ENCODE measurements at places on chromosomes 3 and 15.

- no peak for DNase-seq
These were observed 7.0 kb upstream of the HHATL start for GRCh38 chr3:42709621-42710020.

DNA sequence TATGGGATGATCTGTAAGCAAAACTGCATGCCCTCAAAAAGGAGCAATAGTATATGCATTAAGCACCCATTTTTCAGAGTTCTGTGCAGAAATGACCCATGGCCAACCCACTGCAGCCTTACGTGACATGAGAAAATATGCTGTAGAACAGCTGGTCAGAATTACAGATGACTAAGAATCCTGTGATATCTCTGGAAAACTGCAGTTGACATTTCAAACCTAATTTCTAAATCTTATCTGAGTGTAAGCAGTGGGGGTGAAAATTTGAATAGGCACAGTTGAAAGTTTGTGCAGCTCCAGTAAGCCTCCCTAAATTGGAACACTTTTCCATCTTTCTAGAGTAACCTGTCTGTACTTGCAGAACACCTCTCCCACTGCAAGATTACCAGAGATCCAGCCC, 28.7 kb upstream of the COL6A6 start:
- DNase-seq, result peak; percentile 59

DNA sequence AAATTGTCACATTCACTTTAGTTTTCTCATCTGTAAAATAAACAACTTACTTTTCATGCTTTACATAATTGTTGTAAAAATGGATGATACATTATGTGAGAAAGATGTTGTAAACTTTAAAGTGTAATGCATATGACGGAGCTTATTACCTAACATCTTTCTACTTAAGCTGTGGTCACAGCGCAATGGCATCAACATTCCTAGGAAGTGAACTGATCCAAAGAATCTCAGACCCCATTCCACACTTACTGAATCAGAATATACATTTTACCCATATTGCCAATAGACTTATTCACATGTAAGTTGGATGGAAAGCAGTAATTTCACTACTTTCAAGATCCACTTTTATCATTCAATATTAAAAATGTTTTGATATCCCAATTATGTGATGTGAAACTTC, 497.5 kb downstream of the FGF12 start:
- no peak for DNase-seq

DNA sequence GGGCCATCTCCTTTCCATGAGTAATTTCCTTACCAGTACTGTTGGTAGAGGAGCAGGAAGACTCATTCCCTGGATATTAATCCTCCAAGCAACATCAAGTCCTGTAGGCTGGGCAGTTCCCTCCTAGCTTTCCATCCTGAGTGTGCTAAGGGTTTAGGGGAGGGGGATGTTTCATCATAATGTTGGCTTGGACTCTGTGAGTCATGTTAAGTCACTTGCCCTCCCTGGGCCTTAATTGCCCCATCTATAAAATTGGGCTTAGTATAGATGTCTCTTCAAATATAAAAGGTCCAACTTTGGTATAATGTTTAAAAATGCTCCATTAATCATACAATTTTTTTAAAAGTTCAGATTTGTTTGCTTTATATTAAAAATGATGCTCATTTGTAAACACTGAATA, 52.7 kb downstream of the TLE3 start:
- no peak for DNase-seq

GRCh38 chr3:194606941-194607340, 26.3 kb downstream of the TMEM44 start:
- DNase-seq, result no peak

GRCh38 chr3:107117922-107118536, 259.2 kb upstream of the CCDC54 start:
- DNase-seq, result peak; percentile 85

GRCh38 chr15:74958320-74958907, 1.8 kb upstream of the RPP25 start:
- DNase-seq, result peak; percentile 81

DNA sequence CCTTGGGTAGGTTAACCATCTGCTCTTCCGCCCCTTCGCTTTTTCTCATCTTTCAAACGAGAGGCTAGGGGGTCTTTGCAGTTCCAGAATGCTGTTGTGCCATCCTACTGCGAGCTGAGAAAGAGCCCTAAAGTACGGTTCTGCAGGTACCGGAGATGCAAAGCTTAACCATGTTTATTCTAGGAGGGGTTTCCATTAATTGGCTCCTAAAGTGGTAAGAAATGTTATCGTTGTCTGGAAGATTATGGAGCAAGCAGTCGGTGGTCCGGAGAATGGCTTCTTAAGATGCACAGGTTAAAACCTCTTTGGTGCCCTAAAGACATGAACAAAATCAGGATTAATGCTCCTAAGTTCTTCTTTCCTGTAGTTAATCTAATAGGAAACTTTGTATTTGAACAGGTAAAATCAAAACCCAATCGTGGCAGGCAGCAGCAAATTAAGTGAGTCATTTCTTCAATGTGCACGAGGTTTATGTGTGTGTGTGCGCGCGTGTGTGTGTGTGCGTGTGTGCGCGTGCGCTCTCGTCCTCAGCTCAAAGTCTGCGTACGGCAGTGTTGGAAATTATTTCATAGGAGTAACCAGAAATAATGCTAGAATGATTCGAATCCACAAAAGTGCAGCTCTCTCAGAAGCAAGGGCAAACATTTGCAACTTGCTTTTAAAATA, 772 bp downstream of the FAM81A start:
- no peak for DNase-seq

DNA sequence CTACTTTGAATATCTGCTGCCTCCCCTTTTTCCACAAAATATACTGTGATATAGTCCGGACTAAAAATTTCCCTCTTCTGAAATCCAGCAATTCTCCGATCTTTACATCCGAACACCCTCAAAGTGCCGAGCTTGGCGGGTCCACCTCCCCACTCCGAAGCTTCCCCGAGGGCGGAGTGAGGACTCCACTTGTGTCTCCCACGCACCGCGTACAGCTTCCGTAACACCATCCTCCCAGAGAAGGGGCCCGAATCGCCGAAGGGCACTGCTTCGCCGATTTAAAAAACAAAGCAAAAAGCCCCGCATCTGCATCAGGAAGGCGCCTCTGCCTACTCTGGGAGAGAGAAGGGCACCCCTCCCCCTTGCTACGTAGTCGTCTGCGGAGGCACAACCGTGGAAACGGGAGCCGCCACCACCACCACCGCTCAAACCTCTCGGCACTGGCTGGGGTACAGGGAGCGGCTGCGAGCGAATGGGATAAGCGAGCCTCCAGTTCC, 551 bp downstream of the NCBP2 start:
- peak; percentile 62 for DNase-seq

DNA sequence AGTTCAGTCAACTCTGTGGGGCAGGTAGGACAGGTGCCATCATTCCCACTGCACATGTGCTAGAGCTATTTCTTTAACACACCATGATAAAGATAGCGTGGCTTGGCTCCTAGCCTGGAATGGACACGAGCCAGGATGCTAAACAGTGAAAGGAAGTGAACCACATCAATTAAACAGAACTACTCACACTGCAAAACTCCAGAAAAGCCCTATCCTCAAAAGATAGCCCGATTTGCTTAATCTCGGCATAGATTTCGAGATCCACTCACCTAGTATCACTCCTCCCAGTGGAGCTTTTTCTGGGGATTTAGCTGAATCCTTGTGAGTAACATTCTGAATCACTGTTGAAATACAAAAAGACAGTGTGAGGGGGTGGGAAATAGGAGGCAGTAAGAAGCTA, 118.0 kb downstream of the ABI3BP start:
- DNase-seq, result peak; percentile 22

DNA sequence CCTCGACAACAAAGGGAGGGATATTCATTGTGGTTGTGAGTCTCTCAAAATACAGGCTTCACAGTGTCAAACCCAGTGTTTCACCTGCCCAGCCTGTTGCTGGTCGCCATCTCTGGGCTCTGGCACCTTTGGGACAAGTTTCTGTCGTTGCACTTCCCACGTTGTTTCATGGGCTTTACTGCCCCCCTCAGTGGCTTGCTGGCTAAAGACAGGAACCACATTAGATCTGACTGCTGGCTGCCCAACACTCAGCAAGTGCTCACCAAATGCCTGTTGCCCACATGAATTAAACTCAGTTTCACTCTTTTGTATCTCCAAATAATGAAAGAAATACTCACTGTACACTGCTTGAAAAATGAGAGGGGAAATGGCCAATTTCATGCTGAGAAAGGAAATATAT, 27.6 kb downstream of the FOXL2 start:
- no peak for DNase-seq

DNA sequence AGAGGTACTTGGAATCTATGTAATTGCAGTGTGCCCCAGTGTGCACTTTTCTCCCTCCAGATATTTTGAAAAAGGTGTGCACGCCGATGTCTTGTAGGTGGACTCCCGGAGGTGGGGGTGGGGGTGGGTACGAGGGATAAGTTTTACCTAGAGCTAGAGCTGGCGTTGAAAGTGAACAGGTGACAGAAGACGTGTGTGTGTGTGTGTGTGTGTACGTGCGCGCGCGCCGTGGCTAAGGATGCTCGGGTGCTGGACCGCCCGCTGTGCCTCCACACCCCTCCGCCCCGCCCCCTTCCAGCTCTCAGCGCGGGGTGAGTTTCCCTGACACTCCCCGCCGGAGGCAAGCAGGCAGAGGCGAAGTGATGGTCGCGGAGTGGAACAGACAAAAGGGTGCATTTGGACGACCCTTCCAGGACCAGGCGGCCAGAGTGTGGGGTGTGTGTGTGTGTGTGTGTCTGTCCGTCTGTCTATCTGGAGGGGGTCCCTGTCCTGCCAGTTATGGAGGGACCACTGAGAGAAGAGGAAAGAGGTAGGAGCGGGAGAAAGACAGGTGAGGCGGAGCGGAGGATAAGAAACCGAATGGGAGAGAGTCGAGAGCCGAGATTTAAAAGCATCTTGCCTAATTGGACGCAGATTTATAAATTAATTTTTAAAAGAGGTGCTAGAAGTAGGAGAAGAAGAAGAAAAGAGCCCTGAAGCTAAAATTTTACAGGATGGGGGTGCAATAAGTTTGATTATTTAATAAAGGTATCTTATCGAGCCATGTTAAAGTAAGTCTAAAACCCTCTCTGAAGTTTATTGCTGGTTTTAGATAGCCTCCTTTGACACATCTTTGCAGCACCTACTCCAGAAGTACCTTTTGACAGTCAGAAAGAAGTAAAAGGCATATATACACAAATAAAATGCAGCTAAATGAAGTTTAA, 335.8 kb upstream of the THRB start:
- DNase-seq, result peak; percentile 13

DNA sequence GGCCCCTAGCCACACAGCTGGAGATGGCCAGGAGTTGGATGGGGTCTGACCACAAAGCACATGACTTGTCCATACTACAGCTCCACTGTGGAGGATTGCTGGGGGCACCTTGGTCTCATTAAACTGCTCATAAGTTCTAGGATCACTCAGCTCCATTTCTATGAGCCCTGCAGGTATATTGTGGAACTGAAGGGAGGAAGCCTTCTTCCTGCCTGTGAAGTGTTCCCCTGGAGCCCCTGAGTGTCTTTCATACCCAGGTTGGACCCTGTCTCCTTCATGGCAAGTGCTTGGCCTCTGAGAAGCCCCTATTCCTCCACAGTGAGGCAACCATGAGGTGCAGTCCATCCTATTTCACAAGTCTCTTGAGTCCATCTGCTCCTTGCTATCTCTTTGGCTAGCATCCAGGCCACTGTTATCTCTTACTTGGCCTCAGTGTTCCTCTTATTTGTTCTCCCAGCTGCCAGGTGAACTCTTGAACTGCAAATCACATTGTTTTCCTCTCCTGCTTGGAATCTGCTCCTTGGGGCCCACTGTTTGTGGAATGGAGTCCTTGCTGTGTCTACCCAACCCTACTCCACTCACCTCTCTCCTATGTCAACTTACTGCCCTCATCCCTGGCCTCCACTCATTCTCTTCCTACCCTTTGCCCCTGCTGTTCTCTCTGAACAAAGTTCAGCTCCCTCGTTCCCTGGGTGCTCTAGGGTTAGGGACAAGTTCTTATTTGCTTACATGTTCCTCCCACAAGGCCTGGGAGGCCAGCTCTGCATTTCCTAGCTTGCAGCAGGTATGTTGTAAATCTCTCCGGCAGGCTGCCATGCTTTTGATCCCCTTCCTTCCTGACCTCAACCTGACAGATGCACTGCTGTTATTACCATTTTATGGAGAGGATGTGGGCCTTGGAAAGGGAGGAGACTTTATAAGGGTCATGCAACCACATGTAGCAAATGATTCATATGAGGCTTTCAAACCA, 1.2 kb downstream of the ACOX2 start:
- peak; percentile 2 for DNase-seq
